ENCODE measurements at places on chromosomes 5 and 9. TPM values are rescaled to one million over a fixed set of nuclear protein-coding genes. Genes with fewer than 3 reads are reported as not detected.

The CDX1 gene
- not detected for total RNA-seq

The SPINK5 gene
- 0.22 TPM for total RNA-seq

The SAXO1 gene
- not detected for total RNA-seq

The EPB41L4B gene
- total RNA-seq: 0.44 TPM

The ARID3C gene
- under 0.01 TPM for total RNA-seq

The CCDC183 gene
- 0.22 TPM for total RNA-seq

The MORN5 gene
- not detected for total RNA-seq

The BTNL3 gene
- total RNA-seq: not detected

The WDR55 gene
- total RNA-seq: 28.2 TPM

The LIFR gene
- total RNA-seq: 29.2 TPM

GRCh38 chr9:82961504-82962125 is 101.3 kb downstream of the RASEF start:
- DNase-seq: peak; percentile 72

GRCh38 chr9:91664663-91665062 is 241.0 kb upstream of the NFIL3 start:
- DNase-seq: no peak

GRCh38 chr5:62727861-62728260 is 149.2 kb downstream of the LRRC70 start:
- DNase-seq: no peak

DNA sequence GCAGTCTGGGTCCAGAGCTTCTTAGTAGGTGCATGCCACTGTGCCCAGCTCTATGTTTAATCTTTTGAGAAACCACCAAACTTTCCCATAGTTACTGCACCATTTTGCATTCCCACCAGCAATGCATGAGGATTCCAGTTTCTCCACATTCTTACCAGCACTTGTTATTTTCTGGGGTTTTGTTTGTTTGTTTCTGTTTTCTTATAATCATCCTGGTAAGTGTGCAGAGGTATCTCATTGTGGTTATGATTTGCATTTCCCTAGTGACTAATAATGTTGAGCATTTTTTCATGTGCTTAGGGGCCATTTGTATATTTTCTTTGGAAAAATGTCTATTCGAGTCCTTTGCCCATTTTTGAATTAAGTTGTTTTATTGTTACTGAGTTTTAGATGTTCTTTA is 11.4 kb downstream of the FOXE1 start:
- DNase-seq: no peak

GRCh38 chr9:125613141-125613540 is 93.9 kb downstream of the MAPKAP1 start:
- peak; percentile 18 for DNase-seq

- no peak for DNase-seq
Observed at GRCh38 chr5:139150367-139150999, 47.7 kb downstream of the SIL1 start.

GRCh38 chr9:133830310-133830709 is 92.2 kb upstream of the SARDH start:
- no peak for DNase-seq

- peak; percentile 58 for DNase-seq
Observed at GRCh38 chr9:131289301-131290035, at the start of gene PLPP7. Gene PLPP7 (plus strand): TSS chr9:131289723. CDS start chr9:131289998, 275 bp downstream.

DNA sequence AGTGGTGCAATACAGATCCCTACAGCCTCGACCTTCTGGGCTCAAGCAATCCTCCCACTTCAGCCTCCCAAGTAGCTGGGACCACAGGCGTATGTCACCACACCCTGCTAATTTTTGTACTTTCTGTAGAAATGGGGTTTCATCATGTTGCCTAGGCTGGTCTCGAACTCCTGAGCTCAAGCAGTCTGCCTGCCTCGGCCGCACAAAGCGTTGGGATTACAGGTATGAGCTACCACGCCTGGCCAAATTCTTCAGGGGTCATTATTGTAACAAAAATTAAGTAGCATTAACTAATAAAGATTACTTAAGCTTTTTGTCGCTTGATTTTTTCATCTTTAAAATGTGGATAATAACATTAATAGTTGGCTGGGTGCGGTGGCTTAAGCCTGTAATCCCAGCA is 195.3 kb upstream of the IER5L start:
- no peak for DNase-seq

GRCh38 chr9:2300325-2300724 is 285.2 kb downstream of the SMARCA2 start:
- DNase-seq: no peak

- DNase-seq: no peak
Observed at GRCh38 chr5:9549941-9550340, 4.1 kb upstream of the SEMA5A start.

DNA sequence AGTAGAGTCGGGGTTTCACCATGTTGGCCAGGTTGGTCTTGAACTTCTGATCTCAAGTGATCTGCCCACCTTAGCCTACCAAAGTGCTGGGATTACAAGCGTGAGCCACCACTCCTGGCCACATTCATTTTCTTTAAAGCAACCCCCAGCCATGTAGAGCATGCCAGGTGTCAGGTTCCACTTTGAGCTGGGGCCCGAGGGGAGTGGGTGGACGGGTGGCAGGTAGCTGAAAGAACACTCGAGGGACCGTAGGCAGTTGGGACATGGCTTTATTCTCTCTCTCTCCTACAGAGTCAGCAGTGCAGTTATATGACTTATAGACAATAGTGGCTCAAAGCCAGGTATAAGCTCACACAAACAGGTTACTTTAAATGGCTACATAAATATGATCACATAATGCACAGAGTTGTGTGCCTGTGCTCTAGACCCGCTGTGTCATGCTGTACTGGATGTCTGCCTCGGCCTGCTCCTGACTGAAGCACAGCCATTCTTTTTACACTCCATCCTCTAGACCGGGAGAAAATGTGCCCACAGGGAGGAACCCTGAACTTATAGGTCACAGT is 60.5 kb upstream of the FAM120A start:
- peak; percentile 38 for DNase-seq

GRCh38 chr5:40494631-40495236 is 185.0 kb upstream of the PTGER4 start:
- no peak for DNase-seq

DNA sequence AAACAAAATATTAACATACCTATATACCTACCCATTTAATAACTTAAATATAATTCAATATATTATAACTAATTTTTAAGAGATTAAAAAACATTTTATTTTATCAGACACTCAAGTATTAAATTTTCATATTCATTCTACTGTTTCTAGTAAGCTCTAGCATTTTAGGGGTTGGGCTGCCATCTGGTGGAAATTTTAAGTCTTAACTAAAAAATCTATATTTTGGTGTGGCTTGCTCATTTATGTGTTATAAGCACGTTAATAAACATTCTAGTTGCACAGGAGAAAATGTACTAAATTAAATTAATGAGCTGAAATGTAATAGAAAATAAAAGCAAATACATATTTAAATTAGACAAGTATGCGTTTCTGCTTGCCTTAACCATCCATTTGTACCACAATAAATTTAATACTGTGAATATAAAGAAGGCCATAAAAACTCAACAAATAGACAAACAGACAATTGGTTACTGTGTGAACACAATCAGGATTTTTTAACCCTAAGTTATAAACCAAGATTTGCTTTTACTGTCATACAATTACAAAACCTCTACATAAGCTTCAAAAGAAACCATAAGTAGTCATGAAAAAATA is 1728.3 kb upstream of the CDH9 start:
- peak; percentile 2 for DNase-seq

DNA sequence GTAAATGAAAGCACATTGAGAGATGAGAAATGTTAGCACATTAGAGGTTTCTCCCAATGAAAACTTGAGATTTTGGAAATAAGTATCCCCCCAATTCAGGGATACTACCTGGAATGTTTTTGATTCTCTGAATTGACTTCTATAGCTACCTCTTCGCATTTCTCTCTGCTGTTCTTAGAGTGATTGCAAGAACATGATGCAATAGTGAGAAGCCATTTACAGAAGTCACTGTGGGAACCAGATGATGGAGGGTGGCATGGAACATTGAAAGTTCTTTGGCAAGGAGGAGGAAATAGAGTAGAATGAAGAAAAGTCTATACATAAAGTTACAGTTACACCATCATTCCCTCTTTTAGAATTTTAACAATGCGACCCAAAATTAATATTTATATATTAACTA is 9.2 kb downstream of the NPR3 start:
- DNase-seq: no peak

DNA sequence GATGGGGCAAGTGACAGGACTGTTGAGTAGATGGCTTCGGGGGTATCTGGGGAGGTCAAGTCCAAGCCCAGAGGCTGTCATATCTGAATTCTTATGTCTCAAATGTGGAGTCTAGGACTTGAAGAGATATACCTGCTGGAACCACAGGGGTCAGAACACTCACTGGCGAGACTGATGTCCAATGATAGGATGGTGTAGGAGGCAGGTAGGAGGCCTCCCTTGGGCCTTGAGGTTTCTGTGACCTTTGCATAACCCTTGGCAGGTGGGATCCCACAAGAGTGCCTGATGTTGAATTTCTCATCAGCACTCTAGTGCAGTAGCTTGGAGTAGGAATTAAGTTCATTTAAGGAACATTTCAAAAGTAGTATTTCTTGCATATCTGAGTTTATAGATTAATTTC is 2.8 kb downstream of the CCL21 start:
- DNase-seq: no peak
